A673 (cell line): ENCODE measurements at places on chromosomes 7 and 10. TPM values are rescaled to one million over a fixed set of nuclear protein-coding genes. Genes with fewer than 3 reads are reported as not detected.

DNA sequence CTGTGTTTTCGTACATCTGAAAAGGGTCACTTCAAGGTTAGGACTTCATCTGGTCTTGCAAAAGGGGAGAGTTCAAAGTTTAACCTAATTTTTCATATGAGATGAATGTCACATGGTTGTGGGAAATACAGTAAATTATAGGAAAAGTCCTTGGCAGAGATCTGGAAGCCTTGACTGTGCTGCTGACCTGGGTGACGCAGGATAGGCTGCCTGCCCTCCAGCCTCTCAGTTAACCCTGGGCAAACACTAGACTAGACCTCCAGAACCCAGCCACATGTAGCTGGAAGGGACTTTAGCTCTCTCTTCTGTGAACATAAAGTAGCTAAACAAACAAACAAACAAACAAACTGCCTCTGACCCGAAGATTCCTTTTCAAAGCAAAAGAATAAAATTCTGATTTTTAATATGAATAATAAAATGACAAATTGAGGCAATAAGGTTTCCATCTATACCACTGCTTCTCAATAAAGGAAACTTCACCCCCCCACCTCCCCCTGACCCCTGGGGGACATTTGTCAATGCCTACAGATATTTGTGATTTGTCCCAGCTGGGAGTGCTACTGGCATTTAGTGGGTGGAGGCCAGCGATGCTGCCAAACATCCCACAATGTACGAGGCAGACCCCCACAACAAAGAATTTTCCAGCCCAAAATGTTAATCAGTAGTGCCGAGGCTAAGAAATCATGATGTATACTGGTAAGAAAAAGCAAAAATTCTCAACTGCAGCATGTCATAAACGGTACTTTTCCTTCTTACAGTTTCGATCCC is 75.2 kb upstream of the PRR15 start:
- H3K27me3 ChIP-seq, result no peaks in the 10 kb centered on the region
- DNase-seq, result no peak
- no peaks in the 10 kb centered on the region for H3K36me3 ChIP-seq
- peaks cover 19% of the 10 kb centered on the region for H3K4me1 ChIP-seq
- no peak overlapping the region for H3K4me3 ChIP-seq

The UBE3C gene
- 66.4 and 77.9 TPM in 2 replicates for total RNA-seq

GRCh38 chr7:158111049-158111751 is 476.4 kb downstream of the PTPRN2 start:
- no peaks in the 10 kb centered on the region for H3K36me3 ChIP-seq
- H3K27me3 ChIP-seq, result no peaks in the 10 kb centered on the region
- H3K27ac ChIP-seq, result no peak overlapping the region
- no peak overlapping the region for H3K4me3 ChIP-seq
- no peak for DNase-seq

DNA sequence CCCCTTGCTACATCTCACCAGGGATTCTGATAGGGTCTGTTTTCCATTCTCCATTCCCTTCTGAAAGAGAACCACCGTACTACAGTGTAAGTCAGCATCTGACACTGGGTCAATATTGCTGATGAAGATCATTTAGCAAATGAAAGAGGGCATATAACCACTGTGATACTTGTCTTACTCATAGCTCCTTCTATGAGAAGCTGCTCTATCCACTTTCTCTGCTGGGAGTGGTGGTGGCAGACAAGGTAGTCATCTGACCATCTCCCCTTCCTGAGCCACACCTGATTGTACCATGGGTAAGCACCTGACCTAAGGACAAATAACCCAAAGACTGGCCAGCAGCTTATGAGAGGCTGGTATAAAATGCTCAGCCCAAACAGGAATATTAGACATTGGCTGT is 220.4 kb downstream of the DOCK4 start:
- H3K4me1 ChIP-seq, result peaks cover 13% of the 10 kb centered on the region
- H3K36me3 ChIP-seq, result no peaks in the 10 kb centered on the region
- DNase-seq, result no peak
- no peaks in the 10 kb centered on the region for H3K27me3 ChIP-seq
- H3K4me3 ChIP-seq, result no peak overlapping the region
- no peak overlapping the region for H3K27ac ChIP-seq

The ABCB1 gene
- not detected in 2 replicates for total RNA-seq

The GPR85 gene
- 0.32 TPM in 1 of 2 replicates, not detected in the other for total RNA-seq

The HOXA4 gene
- not detected in 2 replicates for total RNA-seq

- H3K4me3 ChIP-seq, result peak overlapping the region; percentile 74
- DNase-seq, result no peak
- peaks cover 15% of the 10 kb centered on the region for H3K36me3 ChIP-seq
- H3K27me3 ChIP-seq, result no peaks in the 10 kb centered on the region
These were observed 1.2 kb downstream of the PURB start for GRCh38 chr7:44883961-44884620.

DNA sequence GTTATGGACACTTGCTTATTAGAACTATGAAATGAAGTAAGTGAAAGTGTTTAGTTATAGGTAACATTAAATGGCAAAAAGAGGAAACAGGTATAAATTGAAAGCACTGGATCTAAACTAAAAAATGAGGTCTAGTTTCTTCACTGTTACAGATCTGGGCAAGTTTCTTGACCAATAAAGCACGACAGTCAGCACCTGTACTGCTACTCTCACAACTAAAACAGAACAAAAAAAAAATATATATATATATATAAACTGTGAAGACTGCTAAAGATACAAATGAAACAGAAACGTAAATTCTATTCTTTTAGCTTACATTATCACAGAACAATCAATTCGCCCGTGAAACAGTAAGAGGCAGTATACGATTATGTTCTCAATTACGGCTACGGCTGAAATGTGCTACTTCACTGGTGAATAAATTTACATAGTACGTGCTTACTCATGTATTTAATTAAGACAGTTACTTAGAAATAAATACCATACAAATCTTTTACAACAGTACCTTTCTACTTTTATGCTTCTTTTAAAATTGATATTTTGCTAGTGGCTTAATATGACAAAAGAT is 4.2 kb downstream of the AHR start:
- DNase-seq, result peak; percentile 73
- peak overlapping the region; percentile 3 for H3K4me3 ChIP-seq
- H3K36me3 ChIP-seq, result no peaks in the 10 kb centered on the region
- no peak overlapping the region for H3K27ac ChIP-seq

DNA sequence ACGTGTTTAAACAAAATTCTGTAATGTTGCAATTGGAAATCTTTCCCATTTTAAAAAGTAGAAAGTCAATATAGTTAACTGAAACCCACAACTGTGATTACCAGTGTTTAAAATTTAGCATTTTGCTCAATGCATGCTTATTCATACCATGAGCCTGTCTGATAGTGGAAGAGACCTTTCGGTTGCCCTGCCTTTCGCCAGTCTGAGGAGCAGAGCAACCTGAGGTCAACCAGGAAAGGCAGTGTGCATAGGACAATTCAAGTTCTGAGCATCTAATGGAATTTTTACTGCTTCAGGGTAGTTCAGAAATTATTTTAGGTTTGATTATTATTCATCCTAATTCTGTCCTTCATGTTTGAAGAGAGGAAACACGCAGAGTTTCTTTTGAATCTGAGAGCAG is 100.8 kb downstream of the CUBN start:
- peak overlapping the region; percentile 84 for H3K27ac ChIP-seq
- H3K36me3 ChIP-seq, result no peaks in the 10 kb centered on the region
- no peak for DNase-seq
- no peaks in the 10 kb centered on the region for H3K27me3 ChIP-seq
- peak overlapping the region; percentile 8 for H3K4me3 ChIP-seq
